Hematopoietic multipotent progenitor cell (in vitro differentiated cells): ENCODE measurements at places on chromosomes 12 and 14. TPM values are rescaled to one million over a fixed set of nuclear protein-coding genes. Genes with fewer than 3 reads are reported as not detected.

DNA sequence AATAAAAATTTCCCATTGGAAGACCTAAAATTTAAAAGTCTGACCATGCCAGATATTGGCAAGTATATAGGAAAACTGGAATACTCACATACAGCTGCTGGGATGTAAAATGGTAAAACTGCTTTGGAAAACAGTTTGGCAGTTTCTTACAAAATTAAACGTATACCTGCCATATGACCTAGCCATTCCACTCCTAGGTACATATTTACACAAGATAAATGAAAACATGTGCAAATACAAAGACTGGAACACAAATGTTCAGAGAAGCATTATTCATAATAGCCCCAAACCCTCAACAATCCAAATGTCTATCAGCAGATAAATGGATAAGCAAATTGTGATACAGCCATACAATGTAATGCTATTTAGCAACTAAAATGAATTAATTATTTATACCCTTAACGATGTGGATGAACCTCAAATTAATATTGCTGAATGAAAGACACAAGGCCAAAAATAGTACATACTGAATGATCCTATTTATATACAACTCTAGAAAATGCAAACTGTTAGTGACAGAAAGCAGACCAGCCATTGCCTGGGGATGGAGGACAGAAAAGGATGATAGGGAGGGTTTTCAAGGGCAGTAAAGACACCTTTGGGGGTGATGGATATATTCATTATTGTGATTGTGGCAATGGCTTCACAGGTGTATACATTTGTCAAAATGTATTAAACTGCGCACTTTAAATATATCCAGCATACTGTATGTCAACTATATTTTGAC, 21.3 kb upstream of the TCP11L2 start:
- DNase-seq: no peak

GRCh38 chr12:98013560-98013959, 501.8 kb upstream of the TMPO start:
- DNase-seq: no peak

- peak; percentile 64 for DNase-seq
Measured at GRCh38 chr14:101665478-101666078, 95.9 kb upstream of the PPP2R5C start.

Gene CLMN
- total RNA-seq: 1.9 TPM

DNA sequence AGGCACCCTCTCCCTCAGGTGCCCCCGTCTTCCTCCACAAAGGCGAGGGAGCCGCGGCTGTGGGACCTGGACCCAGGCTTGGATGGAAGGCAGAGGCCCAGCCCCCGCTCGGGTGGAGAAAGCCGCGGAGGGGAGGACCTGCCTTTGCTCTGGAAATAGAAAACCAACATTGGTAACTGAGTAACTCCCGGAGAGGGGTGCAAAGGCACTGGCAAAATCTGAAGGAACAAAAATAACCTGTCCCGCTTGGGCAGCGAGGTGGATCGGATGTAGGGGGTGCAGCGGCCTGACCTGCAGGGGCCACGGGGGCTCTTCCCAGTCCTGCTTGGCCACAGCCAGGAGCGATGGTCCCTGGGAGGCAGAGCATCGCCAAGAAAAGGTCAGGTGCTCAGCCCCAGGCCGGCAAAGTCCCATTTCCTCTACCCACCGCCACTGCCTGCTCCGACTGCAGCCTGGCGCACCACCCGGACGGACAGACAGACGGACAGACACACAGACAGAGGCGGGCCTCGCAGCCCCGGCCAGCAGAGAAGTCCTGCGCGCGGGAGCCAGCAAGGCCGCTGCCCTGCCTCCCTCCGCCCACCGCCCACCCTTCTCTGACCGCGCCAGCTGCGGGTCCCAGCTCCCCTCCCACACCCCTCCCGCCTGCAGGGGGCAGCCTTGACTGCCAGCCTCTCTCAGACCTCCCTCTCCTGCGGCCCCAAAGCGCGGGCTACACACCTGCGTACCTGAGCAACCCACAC, 21.4 kb upstream of the TMEM106C start:
- DNase-seq: peak; percentile 48

GRCh38 chr12:11649413-11650285, at the start of gene ETV6:
TSS of gene ETV6 (plus strand) at chr12:11649674. CDS start at chr12:11650128, 454 bp downstream.
- peak; percentile 92 for DNase-seq

DNA sequence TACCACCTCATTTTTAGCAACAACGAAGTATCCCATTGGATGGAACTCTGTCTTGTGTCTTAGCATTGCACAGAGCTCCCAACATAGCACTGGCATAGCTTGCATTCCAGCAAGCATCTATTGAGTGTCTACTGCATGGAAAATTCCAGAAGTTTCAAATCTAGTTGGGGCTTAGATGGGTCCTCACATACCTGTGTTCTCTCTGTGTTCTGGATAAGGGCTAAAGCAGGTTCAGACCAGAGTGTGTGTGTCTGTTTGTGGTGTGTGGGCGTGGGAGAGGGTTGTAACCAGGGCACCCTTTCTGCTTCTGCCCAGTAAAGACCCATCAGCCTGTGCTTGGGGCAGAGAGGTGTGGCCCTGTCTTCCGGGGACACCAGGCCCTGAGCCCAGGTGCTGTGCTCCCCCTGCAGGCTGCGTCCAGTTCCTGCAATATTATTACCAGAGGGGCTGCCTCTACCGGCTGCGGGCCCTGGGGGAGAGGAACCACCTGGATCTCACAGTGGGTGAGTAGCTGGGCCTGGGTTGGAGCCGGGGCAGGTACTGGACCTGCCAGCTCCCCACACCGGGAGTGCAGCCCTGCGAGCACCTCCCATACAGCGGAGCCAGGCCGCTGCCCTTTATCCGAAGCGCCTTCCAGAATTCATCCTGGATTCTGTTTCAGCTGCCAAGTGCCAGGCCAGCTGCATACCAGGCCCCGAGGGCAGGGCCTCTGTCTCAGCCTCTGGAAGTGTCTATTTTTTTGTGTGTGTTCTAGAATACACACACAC, 20.3 kb downstream of the RHOF start:
- DNase-seq: peak; percentile 74

DNA sequence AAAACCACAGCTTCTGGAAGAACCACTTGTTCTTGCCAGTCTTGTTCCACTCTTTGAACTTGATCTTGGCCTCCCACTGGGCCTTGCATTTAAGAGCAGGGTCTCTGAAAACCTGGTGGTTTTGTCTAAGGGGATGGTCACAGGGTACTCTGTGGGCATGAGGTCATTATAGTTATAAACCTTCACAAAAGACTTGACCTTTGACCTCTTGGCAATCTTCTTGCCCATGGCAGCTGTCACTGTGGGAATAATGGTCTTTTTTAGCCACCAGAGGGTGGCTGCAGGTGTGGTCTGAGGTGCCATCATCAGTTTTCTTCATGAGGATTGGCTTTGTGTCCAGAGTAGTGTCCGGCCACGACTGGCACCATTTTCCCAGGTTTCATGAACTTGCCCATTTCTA, 9.1 kb downstream of the ATP6V0A2 start:
- DNase-seq: no peak

DNA sequence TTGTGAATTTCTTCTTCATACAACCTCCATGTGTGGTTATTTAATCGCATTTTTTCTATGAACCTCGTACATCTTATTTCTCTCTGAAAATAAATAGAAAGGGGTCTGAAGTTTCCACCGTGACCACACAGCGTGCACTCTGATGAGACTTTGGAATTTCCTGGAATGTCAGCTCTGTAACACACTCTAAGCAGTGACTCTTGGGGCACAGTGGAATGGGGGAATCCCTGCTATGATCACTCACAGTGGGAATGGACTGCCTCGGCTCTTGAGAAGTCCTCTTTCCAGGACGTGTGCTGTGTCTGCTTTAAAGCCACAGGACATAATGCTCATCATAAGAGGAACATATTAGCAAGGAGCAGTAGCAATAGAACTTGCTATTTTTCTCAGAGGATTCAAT, 416.2 kb downstream of the EGLN3 start:
- no peak for DNase-seq

DNA sequence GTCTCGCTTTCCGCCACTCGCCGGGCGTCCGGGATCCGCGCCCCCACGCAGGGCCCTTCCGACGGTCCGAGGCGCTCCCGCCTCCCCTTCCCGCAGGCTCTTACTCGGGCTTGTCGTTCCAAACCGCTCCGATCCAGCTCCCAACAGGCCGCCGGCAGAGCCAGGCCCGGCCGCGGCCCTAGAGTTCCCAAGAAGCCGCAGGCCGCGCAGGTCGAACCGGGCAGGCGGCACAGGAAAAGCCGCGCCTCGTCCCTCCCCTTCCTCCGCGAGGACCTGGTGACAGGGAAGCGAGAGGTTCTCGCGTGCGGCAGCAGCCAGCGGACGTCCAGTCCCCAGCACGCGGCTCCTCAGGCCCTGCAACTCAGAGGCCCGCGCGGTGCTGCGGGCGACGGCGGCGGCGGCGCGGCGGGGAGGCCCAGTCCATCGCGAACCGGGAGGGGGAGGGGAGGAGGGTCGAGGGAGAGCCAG, 272 bp downstream of the HECTD1 start:
- DNase-seq: no peak

GRCh38 chr12:57458665-57459054, 925 bp upstream of the GLI1 start:
- DNase-seq: no peak

Gene FLRT2
- total RNA-seq: under 0.01 TPM

DNA sequence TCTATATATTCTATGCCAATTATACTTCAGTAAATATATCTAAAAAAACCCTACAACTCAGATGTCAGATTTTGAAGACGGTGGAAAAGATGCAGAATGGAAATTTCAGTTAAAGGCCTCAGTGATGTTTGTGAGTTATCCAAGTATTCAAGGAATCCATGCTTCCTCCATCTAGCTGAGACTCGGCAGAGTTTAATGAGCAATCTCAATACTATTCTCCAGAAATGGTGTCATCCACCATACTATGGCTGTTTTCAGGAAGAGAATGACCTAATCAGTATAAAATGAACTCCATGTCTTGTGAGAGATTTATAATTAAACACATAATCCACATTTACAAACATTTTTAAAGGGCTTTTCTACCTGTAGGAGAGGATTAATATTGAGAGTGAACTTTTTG, 66.0 kb downstream of the KLHL28 start:
- DNase-seq: no peak

- DNase-seq: no peak
Measured at GRCh38 chr12:109112720-109113465, 3.5 kb upstream of the ACACB start.

GRCh38 chr12:53748072-53748840, 3.5 kb downstream of the CISTR start:
- DNase-seq: no peak

Gene IL31
- not detected for total RNA-seq

Gene KCNMB4
- 3.0 TPM for total RNA-seq

- no peak for DNase-seq
Measured at GRCh38 chr12:70290116-70290515, 46.9 kb downstream of the CNOT2 start.

- no peak for DNase-seq
Measured at GRCh38 chr14:64422756-64423155, 34.6 kb downstream of the MTHFD1 start.

DNA sequence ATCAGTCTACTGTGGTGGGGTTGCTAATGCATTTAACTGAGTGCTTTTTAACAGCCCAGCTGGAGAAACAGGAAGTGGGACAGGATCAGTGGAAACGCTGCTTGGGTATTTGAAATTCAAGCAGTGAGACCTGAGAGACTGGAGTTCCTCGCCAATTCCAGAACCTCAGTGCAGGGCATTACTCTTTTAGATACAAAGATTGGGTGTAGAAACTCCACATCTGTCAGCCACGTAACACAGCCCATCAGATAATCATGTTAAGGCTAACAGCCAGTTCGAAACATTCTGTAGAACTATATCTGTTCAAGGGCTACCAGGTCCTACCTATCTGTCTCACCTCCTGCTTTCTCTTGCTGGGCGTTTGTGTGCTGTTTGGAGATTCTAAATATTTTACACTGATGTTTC, 45.5 kb downstream of the RAD52 start:
- DNase-seq: no peak
